Mesenchymal stem cell (in vitro differentiated cells and primary cell): ENCODE measurements at places on chromosomes 3 and 15.
A peak's percentile ranks its signal among the peaks of the same experiment; 100 is the strongest.

DNA sequence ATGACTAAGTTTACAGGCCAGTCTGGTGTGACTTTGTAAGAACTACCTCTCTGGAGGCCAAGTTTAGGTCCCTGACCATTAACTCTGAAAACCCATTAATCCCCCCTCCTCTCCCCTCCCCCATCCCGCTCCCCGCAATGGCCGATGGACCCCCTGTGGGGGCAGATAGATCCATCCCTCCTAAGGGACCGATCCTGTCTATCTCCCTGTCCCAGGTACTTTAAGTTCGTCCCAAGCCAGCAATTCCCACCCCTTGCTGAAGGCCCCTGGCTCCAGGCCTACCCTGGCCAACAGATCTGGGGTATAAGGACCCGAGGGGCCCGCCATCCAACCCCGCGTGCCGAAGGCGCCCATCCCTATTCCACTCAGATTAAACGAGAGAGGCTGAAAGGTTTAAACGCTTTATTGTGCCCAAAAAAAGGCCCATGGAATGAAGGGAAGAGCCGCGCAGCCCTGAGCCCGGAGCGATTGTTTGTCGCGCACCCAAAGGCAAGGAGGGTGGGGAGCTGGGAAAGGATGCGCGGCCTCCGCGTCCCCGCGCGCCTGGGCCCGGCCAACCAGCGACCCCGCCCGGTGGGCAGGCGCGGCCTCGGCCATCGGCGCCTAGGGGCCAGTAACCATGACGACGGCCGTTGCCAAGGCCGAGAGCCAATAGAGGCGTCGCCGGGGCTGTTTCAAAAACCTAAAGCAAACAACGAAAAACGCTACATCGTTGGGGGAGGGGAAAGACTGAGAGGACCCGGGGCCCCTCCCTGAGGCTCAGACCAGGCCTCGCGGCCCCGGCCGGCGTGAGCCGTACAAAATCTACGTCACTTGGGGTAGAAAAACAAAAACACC, 35.9 kb downstream of the HMCES start:
- peaks cover 14% of the 10 kb centered on the region for H3K4me1 ChIP-seq
- no peak overlapping the region for H3K27ac ChIP-seq
- peak overlapping the region; percentile 80 for H3K4me3 ChIP-seq

- H3K27ac ChIP-seq: no peak overlapping the region
- DNase-seq: no peak
- H3K27me3 ChIP-seq: peaks cover 5% of the 10 kb centered on the region
- H3K4me3 ChIP-seq: no peak overlapping the region
- no peaks in the 10 kb centered on the region for H3K36me3 ChIP-seq
These were observed 24.4 kb upstream of the FAM81A start for GRCh38 chr15:59413577-59413976.

DNA sequence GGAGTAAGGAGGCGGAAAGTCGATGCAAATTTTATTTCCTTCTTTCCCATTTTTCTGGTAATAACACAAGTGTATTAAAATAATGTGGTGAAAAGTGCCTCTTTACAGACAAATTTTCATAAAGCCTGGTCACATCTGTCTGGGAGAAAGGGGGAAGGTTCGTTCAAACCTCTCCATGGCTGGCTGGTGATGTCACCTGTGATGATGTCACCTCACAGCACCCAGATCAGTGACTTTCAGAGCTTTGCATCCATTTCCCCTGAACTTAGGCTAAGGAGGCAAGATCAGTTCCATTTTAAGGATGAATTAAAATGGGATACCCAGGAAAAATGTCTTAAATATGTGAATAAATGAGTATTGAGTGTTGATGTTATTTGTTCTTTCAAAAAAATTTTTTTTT, 34.1 kb downstream of the ATP10A start:
- no peak for DNase-seq
- H3K4me3 ChIP-seq: no peak overlapping the region
- H3K27ac ChIP-seq: no peak overlapping the region

- H3K4me3 ChIP-seq: no peak overlapping the region
- H3K4me1 ChIP-seq: no peaks in the 10 kb centered on the region
- no peaks in the 10 kb centered on the region for H3K36me3 ChIP-seq
- DNase-seq: no peak
These were observed 384.3 kb upstream of the RARB start for GRCh38 chr3:25043749-25044148.

DNA sequence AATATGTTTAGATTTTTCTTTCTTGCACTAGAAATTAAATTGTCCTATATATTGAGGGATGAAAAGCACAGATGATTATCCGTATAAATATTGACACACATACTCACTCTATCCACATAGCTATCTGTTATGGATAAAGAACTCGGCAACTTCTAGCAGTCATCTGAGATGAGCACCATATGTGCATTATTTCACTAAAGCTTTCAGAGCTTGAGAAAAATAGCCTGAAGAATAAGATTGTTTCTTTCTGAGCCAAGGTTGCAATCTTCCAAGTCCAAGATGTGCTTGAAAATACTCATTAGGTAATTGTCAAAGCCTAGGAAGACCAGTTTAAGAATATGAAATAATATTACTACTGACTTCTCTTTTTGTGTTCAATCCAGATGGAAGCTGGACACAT, 40.5 kb downstream of the COL8A1 start:
- DNase-seq: no peak
- no peak overlapping the region for H3K4me3 ChIP-seq
- H3K36me3 ChIP-seq: peaks cover 7% of the 10 kb centered on the region
- H3K4me1 ChIP-seq: peaks cover 6% of the 10 kb centered on the region
- no peaks in the 10 kb centered on the region for H3K27me3 ChIP-seq

GRCh38 chr3:183182073-183182472, 19.5 kb upstream of the LAMP3 start:
- no peak overlapping the region for H3K4me3 ChIP-seq
- H3K27me3 ChIP-seq: peaks cover 19% of the 10 kb centered on the region
- H3K27ac ChIP-seq: no peak overlapping the region

DNA sequence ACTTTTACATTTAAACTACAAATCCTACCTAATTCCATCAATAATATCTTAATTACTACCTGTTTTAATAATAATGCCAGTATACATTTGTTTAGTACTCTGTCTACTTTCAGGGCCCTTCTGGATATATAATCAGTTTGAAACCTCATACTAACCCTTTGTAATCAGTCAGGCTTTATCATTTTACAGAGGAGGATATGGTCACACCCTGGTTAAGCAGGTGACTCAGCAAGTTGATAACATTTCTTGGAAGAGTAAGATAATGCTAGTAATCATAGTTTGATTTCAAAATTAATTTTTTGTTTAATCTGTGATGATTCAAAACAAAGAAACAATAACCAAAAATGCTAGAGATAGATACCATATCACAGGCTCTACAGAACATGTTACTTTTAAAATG, 208.2 kb upstream of the MANF start:
- no peak overlapping the region for H3K4me3 ChIP-seq
- H3K27me3 ChIP-seq: no peaks in the 10 kb centered on the region
- H3K36me3 ChIP-seq: no peaks in the 10 kb centered on the region
- no peaks in the 10 kb centered on the region for H3K4me1 ChIP-seq
- DNase-seq: no peak

DNA sequence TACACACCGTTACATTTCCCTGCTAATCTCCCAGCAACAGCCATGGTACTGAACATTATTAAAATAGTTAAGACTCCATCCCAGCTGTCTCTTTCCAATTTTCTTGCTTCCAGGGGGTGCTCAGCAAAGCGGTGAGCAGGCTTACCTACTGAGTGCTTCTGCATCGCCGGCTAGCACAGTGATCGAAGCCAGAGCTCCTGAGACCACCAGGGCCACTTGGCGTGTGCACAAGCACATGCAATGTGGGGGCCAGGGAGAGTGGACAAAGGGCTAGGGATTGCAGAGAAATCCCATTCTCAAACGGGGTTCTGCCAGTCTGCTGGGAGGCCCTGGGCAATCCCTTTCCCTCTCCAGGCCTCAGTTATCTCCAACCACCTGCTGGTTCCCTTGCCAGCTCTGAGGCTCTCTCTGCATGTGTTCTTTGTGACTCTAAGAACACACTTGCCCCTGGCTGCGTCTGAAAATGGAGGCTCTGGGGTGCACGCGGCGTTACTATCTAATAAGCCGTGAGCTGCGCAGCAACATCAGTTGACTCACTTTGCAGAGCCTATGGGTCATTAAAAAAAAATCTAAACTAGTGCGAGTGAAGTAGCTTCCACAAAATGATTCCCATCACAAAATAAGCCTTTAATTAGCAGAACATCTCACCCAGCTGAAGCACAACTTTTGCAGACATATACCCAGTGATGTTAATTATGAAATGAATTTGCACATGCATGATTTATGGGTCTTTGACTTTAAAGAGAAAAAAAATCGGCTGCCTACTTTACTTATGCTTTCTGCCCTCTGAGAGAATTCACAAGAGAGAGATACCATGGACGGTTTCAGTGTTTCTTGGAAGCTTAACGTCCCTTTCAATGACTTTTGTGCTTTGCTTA, 271.5 kb downstream of the TLE3 start:
- H3K27me3 ChIP-seq: peaks cover 77% of the 10 kb centered on the region
- H3K4me1 ChIP-seq: peaks cover 14% of the 10 kb centered on the region
- H3K27ac ChIP-seq: no peak overlapping the region
- peak; percentile 82 for DNase-seq
- no peak overlapping the region for H3K4me3 ChIP-seq
- H3K36me3 ChIP-seq: no peaks in the 10 kb centered on the region

DNA sequence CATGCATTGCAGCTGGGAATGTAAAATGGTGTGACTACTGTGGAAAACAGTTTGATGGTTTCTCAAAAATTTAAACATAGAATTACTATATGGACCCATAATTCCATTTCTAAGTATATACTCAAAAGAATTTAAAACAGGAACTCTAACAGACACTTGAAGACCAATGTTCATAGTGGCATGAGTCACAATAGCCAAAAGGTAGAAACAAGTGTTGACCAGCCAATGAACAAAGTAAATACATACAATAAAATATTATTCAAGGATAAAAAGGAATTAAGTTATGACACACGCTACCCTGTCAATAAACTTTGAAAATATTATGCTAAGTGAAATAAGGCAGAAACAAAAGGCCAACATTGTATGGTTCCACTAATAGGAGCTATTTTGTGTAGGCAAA, 357.4 kb upstream of the IL12A start:
- H3K27ac ChIP-seq: no peak overlapping the region
- H3K4me1 ChIP-seq: peaks cover 2% of the 10 kb centered on the region
- no peak overlapping the region for H3K4me3 ChIP-seq
- no peak for DNase-seq
- H3K27me3 ChIP-seq: no peaks in the 10 kb centered on the region

GRCh38 chr3:23594066-23594465, 211.7 kb upstream of the UBE2E1 start:
- peaks cover 1% of the 10 kb centered on the region for H3K4me1 ChIP-seq
- H3K36me3 ChIP-seq: no peaks in the 10 kb centered on the region
- H3K27me3 ChIP-seq: no peaks in the 10 kb centered on the region
- H3K27ac ChIP-seq: no peak overlapping the region
- H3K4me3 ChIP-seq: no peak overlapping the region

DNA sequence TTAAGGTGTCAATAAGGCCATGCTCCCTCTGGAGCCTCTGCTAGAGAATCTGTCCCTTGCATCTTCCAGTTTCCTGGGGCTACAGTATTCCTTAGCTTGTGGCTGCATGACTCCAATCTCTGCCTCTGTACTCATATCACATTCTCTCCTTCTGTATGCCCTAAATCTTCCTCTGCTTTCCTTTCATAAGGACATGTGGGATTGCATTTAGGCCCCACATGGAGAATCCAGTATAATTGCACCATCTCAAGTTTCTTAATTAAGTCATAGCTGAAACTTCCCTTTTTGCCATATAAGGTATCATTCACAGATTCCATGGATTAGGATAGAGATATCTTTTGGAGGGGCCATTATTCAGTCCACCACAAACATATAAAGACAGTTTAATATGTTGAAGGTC, 409.8 kb upstream of the TMCO5A start:
- no peaks in the 10 kb centered on the region for H3K4me1 ChIP-seq
- no peak for DNase-seq

- H3K4me1 ChIP-seq: no peaks in the 10 kb centered on the region
- no peaks in the 10 kb centered on the region for H3K36me3 ChIP-seq
- no peaks in the 10 kb centered on the region for H3K27me3 ChIP-seq
- H3K4me3 ChIP-seq: no peak overlapping the region
- no peak for DNase-seq
- no peak overlapping the region for H3K27ac ChIP-seq
These were observed 80.9 kb downstream of the RAP2B start for GRCh38 chr3:153242896-153243295.

GRCh38 chr3:11690863-11691766, 47.4 kb upstream of the VGLL4 start:
- DNase-seq: peak; percentile 25
- peak overlapping the region; percentile 4 for H3K27ac ChIP-seq
- H3K4me3 ChIP-seq: no peak overlapping the region
- H3K4me1 ChIP-seq: peaks cover 5% of the 10 kb centered on the region

DNA sequence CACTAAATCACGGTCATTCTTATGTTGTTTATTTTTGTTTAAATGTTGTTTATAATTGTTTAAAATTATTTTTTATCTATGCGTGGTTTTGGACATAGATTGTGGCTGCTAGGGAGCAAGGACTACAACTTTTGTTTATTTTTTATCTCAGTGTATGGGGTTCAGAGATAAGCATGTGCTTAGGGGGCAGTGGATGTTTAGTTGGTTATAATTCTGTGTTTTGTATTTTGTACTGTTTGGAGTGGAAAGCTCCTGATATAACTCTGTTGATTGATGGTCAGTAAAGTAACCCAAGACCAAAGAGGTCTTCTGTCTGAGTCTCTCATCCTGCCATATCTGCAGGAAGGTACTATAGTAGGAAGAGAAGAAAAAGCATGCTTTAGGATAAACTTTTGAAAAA, 36.5 kb upstream of the NPHP3 start:
- no peak for DNase-seq
- H3K36me3 ChIP-seq: no peaks in the 10 kb centered on the region
- no peaks in the 10 kb centered on the region for H3K27me3 ChIP-seq
- no peak overlapping the region for H3K27ac ChIP-seq
- no peak overlapping the region for H3K4me3 ChIP-seq

GRCh38 chr3:83426300-83426699, 1532.5 kb upstream of the CADM2 start:
- H3K27ac ChIP-seq: no peak overlapping the region
- no peak overlapping the region for H3K4me3 ChIP-seq
- H3K4me1 ChIP-seq: no peaks in the 10 kb centered on the region
- no peak for DNase-seq
